ENCODE measurements at places on chromosomes 3 and 15. TPM values are rescaled to one million over a fixed set of nuclear protein-coding genes. Genes with fewer than 3 reads are reported as not detected.

The HDAC11 gene
- total RNA-seq = 14.4 TPM

The CCDC33 gene
- 0.84 TPM for total RNA-seq

GRCh38 chr3:159787794-159788205 is 200.8 kb upstream of the IL12A start:
- DNase-seq = no peak

- DNase-seq = no peak
Observed at GRCh38 chr15:78007964-78008886, 69.3 kb downstream of the TBC1D2B start.

GRCh38 chr3:114192136-114192535 is 13.3 kb upstream of the DRD3 start:
- no peak for DNase-seq

- no peak for DNase-seq
Observed at GRCh38 chr3:151227266-151227806, 24.3 kb upstream of the GPR171 start.

The MED12L gene
- 10.8 TPM for total RNA-seq

DNA sequence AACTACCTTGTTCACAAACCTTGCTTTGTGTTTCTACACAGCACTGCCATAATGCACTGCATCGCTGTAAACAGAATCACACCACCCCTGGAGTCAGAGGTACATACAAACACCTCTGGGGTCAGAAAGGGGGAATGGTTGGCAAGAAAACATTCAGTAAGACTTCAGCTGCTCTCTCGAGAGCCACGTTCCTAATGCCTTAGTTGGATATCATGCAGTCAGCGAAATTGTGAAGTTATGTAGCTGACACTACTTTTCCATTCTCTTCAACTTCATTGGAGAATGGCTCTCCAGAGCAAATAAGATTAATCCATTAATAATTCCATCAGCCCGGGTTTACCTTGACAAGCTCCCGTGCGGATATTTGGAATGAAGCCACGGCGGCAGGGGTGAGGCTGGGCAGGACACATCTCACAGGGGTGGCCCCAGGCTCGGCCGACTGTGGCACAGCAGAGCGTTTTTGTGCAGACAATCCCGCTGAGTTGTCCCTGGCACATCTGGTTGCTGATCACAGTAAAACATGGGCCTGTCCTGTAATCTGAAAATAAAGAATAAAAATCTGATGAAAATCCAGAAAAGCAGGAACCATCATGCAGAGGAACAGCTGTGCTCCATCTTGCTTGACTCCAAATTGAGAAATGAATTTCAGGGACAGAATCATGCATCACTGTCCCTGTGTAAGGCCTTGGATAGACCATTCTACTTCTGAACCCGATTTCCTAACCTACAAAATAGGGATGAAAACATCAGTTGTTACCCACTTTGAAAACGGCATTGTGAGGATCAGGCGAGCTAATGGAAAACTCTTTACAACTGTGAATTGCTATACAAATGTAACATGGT is 108.0 kb downstream of the FBN1 start:
- DNase-seq = no peak

GRCh38 chr15:59002418-59002859 is 15.0 kb downstream of the RNF111 start:
- no peak for DNase-seq

DNA sequence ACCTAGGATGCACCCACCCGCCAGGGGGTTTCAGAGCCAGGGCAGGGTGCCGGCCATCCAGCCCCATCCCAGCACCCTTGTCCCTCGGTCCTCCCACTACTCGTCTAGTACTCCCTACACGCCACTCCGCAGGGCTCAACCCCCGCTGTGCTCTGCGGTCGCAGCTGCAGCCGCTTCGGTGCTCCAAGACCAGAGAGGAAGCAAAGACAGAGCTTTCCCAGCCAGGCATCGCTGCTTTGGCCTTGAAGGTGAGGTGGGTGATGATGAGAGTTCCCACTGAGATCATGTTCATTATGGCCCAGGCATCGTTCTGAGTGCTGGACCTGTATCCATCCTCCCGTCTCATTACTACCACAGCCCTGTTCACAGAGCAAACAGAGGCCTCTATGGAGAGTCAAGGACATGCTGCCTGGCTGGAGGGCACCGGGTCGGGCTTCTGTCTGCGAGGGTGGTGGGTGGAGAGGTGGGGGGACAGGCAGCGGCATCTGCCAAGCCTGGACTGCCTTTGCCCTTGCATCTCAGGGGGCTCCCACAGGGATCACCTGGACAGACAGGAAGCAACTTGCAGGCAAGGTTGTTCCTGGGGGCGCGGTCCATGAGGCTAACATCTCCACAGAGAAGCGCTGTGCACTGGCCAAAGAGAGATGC is 66.9 kb downstream of the KLF13 start:
- no peak for DNase-seq

GRCh38 chr15:67083135-67083762 is 17.8 kb downstream of the SMAD3 start:
- no peak for DNase-seq

DNA sequence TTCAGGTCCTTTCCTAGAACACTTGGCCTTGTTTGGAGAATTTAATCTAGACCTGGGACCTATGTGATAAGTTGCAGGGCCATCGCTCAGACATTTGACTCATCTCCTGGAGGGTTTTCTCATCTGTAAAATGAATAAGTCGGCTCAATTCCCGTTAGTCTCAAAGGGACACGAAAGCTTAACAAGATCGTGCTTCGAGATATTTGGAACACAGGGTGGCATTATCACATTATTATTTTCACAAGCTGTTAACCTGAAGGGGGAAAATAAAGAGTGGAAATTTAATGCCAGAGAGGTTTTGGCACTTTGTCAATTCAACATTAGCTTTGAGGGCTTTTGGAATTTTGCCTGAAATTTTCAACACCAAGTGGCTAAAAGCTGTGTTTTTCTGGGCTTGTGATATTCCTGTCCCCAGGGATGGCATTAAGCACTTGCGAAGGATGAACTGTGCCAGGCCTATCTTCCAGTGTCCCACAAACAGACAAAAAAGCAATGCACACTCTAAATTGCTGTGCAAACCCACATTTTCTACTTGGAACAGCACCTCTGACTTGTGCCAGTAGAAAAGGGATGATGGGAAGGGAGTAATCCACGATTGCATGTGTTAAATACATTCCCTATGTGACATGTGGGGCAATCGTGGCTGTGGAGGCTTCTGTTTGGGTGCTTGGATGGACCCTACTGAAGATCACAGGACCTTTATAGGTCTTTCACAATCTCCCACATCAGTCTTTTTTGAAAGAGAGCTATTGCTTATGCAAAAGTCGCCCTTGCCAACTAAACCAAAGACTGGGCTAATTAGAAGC is 478.7 kb downstream of the MFSD1 start:
- DNase-seq = no peak

The RBM15B gene
- 69.7 TPM for total RNA-seq

GRCh38 chr3:51682079-51682478 is 11.0 kb downstream of the TEX264 start:
- no peak for DNase-seq

The ACKR4 gene
- not detected for total RNA-seq

GRCh38 chr15:39165020-39165706 is 415.7 kb upstream of the THBS1 start:
- no peak for DNase-seq

The KLHL25 gene
- total RNA-seq = 15.2 TPM

The ASB14 gene
- not detected for total RNA-seq

GRCh38 chr3:30620402-30621360 is 14.3 kb downstream of the TGFBR2 start:
- no peak for DNase-seq

DNA sequence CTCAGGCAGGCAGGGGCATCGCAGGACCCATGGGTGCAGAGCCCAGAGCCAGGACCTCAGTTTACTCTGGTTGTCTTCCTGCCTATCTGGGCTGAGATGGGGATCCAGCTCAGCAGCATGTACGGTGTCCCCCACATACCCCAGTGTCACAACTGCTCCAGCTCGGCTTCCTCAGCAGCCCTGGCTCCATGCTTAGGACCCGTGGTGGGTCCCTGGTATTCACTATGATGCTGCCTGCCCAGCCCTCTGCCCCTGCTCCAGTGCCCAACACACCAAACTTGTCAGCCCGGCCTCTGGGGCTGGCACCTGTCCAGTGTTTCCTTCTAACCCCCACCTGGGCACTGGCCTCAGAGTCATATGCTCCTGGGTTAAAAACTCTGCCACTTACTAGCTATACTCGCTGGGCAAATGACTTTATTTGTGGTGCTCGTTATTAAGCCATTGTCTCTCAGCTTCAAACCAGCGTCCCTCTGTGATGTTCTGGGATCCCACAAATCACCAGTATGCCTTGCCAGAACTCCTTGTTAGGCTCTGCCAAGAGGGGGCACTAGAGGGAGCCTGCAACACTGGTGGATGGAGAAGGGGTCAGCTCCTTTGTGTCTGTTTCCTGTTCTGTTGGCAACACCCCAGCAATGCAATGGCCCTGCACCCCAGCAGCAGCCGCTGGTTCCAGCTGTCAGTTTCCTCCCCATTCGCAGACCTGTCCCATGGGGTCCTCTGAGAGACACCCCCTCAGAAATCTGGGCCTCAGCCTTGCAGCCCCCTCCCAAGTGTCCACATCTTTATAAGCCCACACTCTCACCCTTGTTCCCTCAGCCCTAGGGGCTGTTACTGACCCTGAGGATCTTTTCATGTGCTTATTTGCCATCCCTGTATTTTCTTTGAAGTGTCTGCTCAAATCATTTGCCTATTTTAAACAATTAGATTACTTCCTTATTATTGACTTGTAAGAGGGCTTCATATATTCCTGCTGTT is 24.1 kb upstream of the MRPS22 start:
- DNase-seq = no peak

The TRH gene
- total RNA-seq = 0.36 TPM

DNA sequence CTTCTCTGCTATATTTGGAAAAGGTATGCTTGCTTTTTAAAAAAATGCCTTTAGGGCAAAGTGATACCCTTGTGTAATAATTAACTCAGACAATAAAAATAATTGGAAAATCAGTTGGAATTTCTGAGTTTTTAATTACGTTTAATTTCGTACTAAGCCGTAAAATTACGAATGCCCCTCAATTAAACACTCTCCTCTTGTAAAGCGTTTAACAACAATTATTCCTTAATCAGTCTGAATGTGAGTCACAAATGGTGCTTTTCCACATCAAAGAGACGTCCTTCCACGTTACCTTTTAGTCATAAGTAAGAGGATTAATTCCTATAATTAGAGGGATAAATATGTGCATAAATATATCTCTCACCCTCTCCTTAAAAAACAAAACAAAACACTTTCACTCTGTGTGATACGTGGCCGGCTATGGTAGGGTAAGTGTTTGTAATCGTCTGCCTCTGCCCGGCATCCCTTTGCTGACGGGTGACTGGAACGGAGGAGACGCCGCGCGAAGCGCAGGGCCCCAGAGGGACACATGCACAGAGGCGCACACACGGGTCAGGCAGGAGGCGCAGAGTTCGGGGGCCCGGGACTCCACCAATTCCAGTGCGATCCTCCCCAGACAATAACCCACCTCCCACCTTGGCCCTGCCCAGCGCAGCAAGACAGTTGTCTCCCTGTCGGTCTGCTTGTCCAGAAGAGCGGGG is 9.7 kb upstream of the MEIS2 start:
- no peak for DNase-seq

DNA sequence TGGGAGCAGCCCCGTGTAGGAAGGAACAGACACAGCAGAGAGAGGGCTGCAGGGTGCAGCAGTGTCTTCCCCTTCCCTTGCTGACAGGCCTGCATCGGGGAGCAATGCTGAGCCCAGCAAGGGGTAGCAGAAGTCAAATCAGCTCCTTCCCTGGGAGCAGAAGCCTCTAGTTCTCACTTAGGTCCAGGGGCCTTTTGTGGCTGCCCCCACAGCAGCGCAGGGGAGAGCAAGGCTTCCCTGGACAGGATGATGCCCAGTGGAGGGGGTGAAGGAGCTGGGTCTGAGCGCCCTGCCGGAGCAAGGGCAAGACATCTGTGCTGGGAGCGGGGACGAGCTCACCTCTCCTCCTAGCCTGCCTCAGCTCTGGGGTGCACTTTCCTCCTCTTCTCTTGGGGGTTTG is 827 bp downstream of the PLCB2 start:
- no peak for DNase-seq

DNA sequence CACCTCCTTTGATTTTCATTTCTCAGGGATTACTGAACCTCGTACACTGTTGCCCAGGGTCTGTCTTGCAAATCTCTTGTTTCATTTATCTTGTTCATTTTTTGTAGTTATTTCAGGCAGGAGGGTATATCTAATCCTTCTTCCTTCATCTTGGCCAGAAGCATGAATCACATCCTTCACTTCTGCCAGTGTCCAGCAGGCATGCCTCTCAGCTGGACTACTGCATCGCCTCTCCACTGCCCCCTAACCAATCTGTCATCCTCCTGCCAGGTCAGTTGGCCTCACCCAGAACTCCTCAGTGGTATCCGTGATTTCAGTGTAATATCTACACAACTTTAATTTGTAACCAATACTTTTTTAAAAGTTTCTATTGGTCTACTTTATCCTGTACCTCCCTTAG is 297.9 kb downstream of the GABRG3 start:
- DNase-seq = no peak

DNA sequence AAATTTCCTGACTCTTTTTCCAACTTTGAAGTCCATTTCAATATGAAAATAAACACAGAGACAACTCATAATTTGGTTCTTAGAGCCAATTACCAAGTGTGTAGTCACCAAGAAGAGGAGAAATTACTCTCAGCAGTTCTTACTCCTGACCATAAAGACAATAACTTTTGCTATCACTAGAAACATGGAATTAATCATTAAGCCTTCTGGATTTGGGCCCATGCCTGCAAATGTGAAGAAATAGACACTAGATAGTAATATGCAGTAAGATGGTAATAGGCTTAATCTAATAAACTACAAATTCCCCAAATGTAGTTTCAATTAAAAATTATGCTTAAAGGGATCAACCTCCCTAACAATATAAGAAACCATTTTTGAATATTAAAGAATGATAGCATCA is 185.1 kb upstream of the AGTR1 start:
- DNase-seq = no peak

GRCh38 chr3:118636841-118637240 is 397.8 kb downstream of the IGSF11 start:
- no peak for DNase-seq

The TGM4 gene
- not detected for total RNA-seq

DNA sequence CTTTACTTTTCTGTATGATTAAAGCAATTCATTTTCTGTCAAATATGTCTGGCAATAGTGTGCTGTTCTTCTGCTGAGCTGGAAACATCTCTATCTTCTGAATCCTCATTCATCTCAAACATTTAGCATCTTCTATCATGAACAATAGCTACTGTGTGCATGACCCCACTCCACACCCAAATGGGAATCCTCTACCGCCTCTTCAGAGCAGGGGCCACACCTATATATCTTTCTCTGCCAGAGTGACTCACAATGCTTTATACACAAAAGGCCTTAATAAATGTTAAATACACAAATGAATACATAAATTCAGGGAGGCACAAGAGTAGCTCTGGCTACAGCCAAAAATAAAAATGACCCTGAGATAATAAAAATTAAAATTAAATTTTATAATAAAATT is 8.0 kb downstream of the ALDH1A2 start:
- DNase-seq = no peak

DNA sequence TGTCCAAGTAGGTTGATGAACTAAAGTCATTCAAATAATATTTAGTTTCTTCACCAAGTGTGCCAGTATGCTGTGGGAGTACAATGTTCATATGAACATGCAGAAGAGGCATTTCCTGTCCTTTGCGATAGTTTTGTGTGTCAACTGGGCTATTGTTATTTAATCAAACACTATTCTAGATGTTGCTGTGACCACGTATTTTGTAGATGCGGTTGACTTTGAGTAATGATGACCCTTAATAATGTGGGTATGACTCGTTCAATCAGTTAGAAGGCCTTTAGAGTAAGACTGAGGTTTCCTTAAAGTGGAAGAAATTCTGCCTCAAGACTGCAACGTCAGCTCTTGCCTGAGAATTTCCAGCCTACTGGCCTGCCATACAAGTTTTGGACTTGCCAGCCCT is 470.7 kb upstream of the CBLB start:
- no peak for DNase-seq

GRCh38 chr3:127735767-127736693 is 63.3 kb downstream of the ABTB1 start:
- DNase-seq = no peak
